Effector memory CD4-positive, alpha-beta T cell (primary cell): ENCODE measurements at places on chromosomes 3 and 15.

DNA sequence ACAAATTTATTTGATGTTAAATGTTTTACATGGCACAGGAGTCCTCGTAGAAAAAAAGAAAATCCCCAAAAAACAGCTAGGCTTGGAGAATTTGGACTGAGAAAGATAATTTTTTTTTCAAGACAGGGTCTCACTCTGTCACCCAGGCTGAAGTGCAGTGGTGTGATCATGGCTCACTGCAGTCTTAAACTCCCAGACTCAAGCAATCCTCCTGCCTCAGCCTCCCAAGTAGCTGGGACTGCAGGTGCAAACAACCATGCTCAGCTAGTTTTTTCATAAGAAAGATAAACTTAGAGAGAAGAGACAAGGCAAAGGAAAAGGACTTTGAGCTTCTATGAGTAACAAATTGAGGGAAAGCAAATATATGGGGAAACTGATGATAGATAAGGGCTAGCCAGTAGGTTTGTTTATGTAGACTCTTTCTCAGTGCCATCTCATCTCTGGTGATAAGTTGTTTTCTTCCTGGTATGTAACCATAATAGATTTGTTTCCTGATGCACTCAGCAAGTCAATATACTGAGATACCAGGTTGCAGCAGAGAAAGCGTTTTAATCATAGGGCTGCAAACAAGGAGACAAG, 13.1 kb upstream of the TRMT10C start:
- no peak for DNase-seq

DNA sequence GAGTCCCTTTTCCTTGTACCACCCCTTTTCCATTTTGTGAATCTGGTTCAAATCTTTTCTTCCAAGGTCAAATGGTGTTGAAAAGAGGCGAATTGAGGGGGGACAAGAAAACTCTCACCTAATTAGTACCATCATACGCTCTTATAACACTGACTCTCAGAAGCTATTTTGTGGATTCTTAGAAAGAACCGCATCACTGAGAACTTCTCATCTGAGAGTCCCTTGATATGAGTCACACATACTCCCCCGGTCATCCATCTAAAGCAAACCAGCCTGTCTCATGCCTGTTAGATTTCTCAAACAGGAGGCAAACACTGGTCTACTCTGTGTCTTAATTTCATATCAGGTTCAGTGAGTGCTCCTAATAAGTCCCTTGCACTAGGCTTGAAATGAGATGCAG, 76.5 kb upstream of the SPRED1 start:
- DNase-seq: no peak

GRCh38 chr3:177947901-177948300, 588.3 kb upstream of the KCNMB2 start:
- DNase-seq: no peak

DNA sequence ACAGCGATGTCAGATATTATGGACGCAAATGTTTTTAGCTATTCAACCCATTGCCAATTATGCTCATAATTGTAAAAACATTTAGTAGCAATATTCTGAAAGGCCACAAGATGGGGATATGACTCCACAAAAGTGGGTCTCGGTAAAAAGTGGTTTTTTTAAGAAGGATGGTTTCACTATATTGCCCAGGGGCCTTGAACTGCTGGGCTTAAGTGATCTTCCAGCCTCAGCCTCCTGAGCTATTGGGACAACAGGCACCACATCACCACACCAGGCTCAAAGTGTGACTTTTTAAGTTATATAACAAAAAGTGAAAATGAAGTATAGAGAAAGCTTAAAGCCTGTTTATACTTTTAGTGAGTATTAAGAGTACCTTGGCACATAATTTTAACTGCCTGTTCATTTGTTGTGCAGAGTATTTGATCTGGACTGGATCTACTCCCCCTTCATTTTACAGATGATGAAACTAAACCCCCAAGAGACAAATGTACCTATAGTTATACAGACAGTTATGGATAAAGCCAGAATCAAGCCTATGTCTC, 9.4 kb downstream of the NAA50 start:
- DNase-seq: peak; percentile 18
